ENCODE measurements at places on chromosomes 2 and 18. TPM values are rescaled to one million over a fixed set of nuclear protein-coding genes. Genes with fewer than 3 reads are reported as not detected.

DNA sequence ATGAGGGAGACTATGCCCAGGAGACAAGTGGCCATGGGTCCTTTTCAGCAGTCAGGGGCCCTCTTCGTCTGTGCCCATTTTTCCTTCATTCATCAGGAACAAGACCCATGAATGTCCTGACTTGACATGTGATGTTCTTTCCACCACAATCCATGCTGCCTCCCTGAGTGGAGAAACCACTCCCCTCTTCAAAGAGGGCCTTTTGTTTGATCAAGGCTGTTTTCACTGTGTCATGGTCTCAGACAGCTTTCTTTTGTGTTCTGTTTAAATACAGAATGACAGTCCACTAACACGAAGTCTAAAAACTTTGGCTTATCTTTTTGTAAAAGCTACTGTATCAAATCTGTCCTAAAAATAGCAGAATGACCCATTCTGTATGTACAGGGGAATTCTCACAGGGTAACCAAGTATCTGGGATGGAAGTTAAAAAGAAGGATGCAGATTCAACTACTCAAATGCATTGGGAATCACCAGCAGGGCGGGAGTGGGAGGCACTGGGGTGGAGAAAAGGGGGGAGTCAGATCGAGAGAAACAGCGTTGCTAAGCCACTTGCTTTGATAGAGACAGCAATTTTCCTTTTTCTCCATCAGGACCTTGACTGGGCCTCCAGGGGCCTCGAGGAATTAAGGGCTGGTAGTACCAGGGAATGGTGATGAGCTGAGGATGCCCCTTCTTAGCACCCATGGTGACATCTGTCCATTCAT lies 13.9 kb downstream of the LRP2 start:
- H3K4me1 ChIP-seq = no peaks in the 10 kb centered on the region
- H3K27me3 ChIP-seq = no peaks in the 10 kb centered on the region
- H3K27ac ChIP-seq = no peak overlapping the region
- no peak for DNase-seq
- no peaks in the 10 kb centered on the region for H3K36me3 ChIP-seq

DNA sequence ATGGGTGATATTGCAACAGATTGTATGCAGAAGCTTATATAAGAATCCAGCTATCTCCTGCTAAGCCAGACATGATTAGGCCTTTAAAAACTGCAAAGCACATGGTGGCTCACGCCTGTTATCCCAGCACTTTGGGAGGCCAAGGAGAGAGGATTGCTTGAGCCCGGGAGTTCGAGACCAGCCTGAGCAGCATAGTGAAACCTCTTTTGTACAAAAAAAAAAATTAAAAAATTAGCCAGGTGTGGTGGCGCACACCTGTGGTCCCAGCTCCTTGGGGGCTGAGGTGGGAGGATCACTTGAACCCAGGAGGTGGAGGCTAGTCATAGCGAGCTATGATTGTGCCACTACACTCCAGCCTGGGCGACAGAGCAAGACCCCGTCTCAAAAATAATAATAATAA lies 204.6 kb downstream of the TNS1 start:
- DNase-seq = no peak
- no peak overlapping the region for H3K4me3 ChIP-seq
- no peaks in the 10 kb centered on the region for H3K4me1 ChIP-seq
- H3K27me3 ChIP-seq = no peaks in the 10 kb centered on the region
- no peaks in the 10 kb centered on the region for H3K36me3 ChIP-seq

- no peaks in the 10 kb centered on the region for H3K36me3 ChIP-seq
- H3K4me1 ChIP-seq = no peaks in the 10 kb centered on the region
- H3K27ac ChIP-seq = no peak overlapping the region
- H3K4me3 ChIP-seq = no peak overlapping the region
Observed at GRCh38 chr18:55343396-55344073, 244.5 kb downstream of the TCF4 start.

DNA sequence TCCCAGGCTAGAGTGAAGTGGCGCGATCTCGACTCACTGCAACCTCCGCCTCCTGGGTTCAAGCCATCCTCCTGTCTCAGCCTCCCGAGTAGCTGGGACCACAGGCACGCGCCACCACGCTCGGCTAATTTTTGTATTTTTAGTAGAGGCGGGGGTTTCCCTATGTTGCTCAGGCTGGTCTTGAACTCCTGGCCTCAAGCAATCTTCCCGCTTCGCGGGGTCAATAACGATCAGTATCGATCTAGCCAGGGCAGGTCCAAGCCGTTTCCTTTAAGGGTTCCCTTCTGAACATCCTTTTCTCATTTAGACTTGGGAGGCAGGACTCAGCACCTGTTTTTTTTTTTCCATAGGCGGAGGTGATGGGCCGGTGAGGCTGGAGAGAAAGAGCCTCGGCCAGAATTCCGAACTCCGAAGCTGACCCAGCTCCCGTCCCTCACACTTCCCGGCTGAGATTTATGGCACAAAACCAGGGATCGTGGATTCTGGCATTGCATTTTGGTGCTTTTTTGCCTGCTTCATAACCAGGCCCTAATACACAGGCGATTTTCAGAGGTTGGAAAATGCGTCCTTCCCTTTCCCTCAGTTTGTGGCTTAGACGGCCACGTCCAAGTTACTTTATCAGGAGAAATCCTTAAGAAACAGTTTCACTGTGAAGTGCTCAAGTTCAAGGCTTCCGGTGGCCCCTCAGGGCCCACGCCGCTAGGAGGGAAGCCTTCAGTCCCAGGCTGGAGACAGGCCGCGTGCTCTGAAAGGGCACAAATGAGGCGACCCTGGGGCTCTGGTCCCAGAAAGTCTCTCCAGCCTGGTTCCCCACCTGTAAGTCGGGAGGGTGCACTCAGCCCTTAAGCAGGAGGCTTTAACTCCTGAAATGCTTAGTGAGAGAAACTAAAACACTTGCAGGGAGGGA lies 998 bp upstream of the SLC66A3 start:
- peak overlapping the region; percentile 60 for H3K4me3 ChIP-seq
- no peaks in the 10 kb centered on the region for H3K27me3 ChIP-seq
- DNase-seq = no peak
- H3K36me3 ChIP-seq = no peaks in the 10 kb centered on the region
- peak overlapping the region; percentile 78 for H3K27ac ChIP-seq

- no peaks in the 10 kb centered on the region for H3K36me3 ChIP-seq
- no peak for DNase-seq
- H3K27ac ChIP-seq = no peak overlapping the region
- H3K4me3 ChIP-seq = no peak overlapping the region
Observed at GRCh38 chr18:46290440-46291020, 186.3 kb downstream of the HAUS1 start.

DNA sequence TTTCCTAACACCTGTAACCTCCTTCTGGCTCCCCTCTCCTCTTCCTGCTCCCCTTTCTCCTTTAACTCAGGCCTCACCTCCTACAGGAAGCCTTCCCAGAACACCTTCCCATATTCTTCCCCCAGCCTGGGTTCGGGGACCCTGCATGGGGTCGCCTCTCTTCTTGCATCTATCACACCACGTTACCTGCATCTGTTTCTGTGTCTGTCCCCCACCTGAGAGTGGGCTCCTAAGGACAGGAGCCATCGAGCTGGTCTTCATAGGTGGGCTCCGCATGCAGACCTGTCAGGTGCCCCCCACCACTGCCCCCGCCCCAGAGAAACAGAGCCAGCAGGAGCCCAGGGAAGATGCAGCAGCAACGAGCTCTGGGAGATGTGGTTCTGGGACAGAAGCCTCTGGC lies 123.2 kb upstream of the GLI2 start:
- no peak overlapping the region for H3K4me3 ChIP-seq
- H3K27ac ChIP-seq = no peak overlapping the region
- DNase-seq = no peak
- no peaks in the 10 kb centered on the region for H3K4me1 ChIP-seq
- no peaks in the 10 kb centered on the region for H3K27me3 ChIP-seq

- no peaks in the 10 kb centered on the region for H3K27me3 ChIP-seq
- no peak for DNase-seq
- no peaks in the 10 kb centered on the region for H3K36me3 ChIP-seq
- no peak overlapping the region for H3K4me3 ChIP-seq
- H3K4me1 ChIP-seq = no peaks in the 10 kb centered on the region
Observed at GRCh38 chr2:174981331-174981730, 23.9 kb downstream of the CHN1 start.

DNA sequence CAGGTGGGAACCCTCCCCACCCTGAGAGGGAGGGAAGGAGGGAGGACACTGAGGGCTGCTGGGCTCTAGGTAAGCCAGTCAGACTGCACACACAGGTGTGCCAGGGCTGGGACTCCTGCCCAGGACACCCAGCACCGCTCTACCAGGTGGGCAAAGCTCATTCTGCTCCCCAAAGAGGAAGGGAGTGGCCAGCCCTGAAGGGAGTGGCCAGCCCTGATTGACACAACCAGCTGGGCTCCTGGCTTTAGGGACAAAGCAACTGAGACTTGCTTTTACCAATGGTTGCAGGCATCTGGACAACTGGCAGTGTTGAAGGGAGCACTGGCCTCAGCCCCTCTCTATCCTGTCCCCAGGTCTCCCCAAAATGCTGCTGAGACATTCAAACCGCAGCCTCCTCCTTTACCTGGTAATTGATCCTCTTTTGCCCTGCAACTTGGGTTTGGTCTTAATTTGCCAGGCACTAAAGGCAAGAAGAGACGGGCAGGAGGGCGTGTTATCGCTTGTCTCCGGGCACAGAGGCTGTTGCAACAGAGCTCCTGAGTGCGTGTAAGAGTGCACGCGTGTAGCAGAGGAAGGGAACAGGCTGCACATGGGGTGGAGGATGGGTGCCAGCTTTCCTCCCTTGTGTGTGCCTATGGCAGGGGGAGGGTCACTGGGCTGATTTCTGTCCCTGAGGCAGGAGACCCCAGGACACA lies 14.5 kb upstream of the FOSL2 start:
- no peak overlapping the region for H3K4me3 ChIP-seq
- no peak for DNase-seq
- H3K27ac ChIP-seq = no peak overlapping the region

GRCh38 chr2:118312969-118313756 lies 224.9 kb downstream of the INSIG2 start:
- H3K27me3 ChIP-seq = no peaks in the 10 kb centered on the region
- H3K4me3 ChIP-seq = no peak overlapping the region
- peaks cover 19% of the 10 kb centered on the region for H3K4me1 ChIP-seq
- H3K27ac ChIP-seq = no peak overlapping the region

The LIPG gene
- total RNA-seq = not detected

The IL36A gene
- total RNA-seq = not detected

The FBXO41 gene
- 14.0 TPM for total RNA-seq

The TUBA4A gene
- total RNA-seq = 183 TPM
